Activated naive CD4-positive, alpha-beta T cell treated with anti-CD3 and anti-CD28 coated beads, Interleukin-2, amount 50 U/mL, for 72 hours (primary cell): ENCODE measurements at places on chromosomes 2 and 18.

DNA sequence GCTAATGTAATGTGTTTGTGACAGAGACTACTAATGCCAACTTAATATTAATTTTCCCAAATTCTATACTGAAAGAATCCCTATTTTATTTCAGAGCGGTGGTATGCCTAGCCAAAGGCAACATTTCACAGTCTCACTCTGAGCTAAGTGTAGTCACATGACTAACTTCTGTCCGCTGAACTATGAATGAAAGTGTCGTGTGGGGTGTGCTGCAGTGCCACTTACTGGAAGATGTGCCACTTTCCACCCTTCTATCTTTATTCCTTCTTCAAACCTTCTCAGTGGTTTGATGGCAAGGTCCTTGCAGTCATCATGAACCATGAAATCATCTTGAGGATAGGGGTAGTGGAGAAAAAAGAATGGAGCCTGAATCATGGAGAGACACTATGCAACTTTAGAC lies 47.3 kb upstream of the C1D start:
- DNase-seq: no peak

- DNase-seq: no peak
Observed at GRCh38 chr2:173109253-173110188, 33.9 kb downstream of the MAP3K20 start.

GRCh38 chr18:32899819-32900218 lies 127.0 kb upstream of the KLHL14 start:
- DNase-seq: no peak

- no peak for DNase-seq
Observed at GRCh38 chr18:27378431-27379095, 193.5 kb upstream of the CHST9 start.

GRCh38 chr2:10350761-10351160 lies 48.1 kb downstream of the HPCAL1 start:
- no peak for DNase-seq
